Spinal cord (tissue), 10 donors: ENCODE measurements at places on chromosomes 7 and 10. TPM values are rescaled to one million over a fixed set of nuclear protein-coding genes. Genes with fewer than 3 reads are reported as not detected.

MYL10 gene
- total RNA-seq, result not detected

TIMM23B gene
- 19.2 TPM for total RNA-seq

LBX1 gene
- total RNA-seq, result 4.0 TPM

CLDN3 gene
- total RNA-seq, result not detected

NME8 gene
- total RNA-seq, result not detected

CRHR2 gene
- total RNA-seq, result 0.89 TPM
